ENCODE measurements at places on chromosomes 3 and 15.

- DNase-seq, result no peak
Observed at GRCh38 chr3:158532099-158532734, 38.8 kb upstream of the MLF1 start.

- DNase-seq, result peak; percentile 6
Observed at GRCh38 chr15:31080591-31081014, 20.9 kb downstream of the TRPM1 start.

- DNase-seq, result no peak
Observed at GRCh38 chr3:108064293-108064887, 26.4 kb downstream of the CD47 start.

GRCh38 chr15:52798529-52799101, 8.5 kb upstream of the ONECUT1 start:
- no peak for DNase-seq

DNA sequence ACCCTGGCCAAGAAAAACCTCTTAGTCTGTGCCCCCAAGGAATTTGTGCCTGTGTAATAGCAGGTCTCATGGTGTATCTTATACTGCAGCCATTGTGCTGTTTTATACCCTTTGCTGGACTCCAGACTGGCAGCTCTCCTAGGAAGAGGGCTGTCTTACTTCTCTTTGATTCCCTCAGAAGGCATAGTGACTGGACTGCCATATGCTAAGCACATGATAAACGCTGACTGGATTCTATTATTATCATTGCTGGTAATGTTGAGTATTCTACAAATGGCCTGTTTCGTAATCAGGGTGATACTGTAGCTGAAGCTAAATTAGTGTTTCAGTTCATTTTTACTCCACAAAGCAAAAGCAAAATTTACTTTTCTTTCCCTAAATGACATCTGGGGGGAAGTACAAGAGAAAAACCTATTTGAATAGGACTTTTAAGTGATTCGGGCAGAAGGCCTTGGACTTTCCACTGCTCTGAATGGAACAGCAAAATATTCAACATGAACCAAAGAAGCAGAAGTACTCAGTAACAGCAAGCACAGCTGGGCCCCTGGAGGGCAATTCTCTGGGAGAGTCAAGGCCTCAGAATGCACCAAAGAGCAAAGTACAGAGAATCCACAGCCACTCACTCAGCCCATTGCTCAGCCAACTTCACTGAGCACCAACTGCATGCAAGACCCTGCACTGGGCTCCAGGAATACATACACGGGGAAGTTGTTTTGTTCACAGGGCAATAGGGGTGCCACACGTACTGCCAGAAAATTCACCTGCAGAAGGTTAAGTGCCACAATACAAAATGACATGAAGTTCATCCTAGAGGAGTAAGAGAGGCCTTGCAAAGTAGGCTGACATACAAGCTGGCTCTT, 7.9 kb upstream of the BCL2A1 start:
- DNase-seq, result no peak

DNA sequence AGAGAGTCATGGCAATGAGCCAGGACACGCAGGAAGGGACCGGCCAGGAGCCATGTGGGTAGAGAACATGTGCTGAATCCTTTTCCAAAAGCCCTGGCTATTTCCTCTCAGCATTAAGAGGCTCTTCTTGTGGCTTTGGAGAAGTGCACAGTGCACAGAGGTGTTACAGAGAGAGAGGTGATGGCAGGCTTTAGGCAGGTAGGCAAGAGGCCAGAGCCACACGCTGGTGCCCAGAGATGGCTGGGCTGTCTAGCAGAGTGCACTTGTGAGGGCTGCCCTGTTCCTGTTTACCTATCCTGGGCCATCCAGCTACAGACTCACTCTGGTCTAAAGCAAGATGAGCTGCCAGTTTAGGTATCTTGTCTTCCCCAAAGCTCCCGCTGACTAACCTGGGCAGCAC, 402.6 kb downstream of the OCA2 start:
- no peak for DNase-seq

DNA sequence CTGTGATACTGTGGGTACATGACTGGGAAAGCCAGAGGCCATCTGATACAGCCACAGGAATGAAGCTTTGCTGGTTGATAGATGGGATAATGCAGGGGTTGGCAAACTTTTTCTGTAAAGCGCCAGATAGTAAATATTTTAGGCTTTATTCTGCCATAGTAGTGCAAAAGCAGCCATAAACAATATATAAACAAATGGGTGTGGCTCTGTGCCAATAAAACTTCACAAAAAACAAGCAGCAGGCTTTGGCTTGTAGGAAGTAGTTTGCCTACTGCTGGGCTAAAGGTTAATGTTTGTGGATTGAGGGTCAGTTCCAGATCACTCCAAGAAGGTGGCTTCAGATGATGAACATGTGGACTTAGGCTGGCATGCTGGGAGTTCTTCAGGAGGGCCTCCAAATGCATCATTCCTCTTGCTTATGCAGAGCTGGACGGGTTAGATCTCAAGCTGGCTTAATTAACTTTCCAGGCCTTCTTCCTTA, 305.7 kb downstream of the RPLP1 start:
- no peak for DNase-seq

DNA sequence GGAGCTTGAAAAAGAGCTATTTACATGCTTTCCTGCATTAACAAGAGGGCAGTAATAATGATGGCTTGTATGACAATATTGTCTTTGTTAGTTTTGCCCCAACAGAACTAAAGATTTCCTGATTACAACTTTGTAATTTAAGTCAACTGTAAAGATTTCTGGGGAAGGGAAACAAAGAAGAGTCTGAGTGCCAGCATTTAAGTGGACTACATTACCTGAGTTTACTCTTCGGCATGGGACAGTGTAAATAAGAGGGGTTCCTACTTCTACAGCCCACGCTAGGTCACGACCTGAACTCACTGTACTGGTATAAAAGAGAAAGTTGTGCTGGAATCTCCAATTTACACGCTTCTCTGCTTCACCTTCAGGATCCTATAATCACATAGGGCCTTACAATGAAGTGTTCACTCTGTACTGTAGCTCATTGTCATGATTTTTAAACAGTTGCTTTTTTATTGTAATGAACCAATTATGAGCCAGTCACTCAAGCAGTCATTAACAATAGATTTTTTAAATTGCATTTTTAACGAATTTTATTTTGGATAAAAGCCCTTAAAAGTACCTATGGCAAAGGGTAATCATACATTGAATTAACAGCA, 39.6 kb downstream of the DPH6 start:
- no peak for DNase-seq

DNA sequence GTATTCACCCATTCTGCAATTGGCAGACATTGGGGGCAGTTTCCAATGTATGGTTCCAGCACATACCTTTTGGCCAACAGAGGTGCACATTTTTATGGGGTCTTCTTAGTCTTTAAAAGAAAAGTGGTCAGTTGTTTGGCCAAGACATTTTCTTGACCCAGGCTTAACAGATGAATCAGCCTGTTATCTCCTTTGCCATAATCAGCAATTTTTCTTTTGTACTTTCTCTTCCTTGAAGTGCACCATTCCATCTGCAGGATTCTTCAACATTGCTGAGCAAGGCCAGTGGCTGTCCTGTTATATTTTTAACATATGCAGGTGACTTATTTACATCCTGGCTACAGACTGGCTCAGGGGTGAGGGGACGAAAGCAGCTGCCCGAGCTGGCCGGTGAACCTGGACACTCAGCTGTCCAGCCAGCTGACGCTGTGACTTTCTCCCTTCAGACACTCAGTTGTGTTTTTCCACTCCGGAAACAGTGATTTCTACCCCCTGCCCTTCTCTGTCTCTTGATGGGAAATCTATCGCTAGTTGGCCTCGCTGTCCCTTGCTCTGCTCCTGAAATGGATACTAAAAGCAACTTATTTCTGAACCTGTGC, 96.5 kb upstream of the TNFAIP8L3 start:
- no peak for DNase-seq

DNA sequence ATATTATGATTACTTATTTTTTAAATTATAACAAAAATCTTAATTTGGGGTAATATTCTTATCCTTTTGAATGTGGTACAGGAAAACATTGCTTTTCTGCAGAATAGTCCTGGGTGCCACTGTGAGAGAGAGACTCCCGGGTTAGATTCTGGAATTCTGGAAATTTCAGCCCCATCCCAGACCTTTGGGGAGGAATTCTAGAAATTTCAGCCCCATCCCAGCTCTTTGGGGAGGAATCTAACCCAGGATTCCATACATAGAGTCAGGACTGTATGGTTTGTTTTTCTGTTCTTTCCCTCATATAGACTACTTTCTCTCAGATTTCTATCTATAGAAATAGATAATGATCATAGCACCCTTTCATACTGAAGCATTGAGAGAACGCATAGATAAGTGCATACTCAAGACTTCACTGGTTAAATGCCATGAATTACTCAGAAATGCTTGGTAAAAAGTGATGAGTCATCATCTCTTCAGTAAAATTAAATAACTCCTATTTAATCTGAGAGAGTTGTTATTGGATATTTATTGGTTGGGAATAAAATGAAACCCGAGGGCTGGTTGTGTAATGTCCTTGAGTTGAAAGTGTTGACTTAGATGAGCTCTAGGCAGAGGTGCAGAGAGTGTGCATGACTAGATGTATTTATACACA, 8.3 kb downstream of the EIF2AK4 start:
- no peak for DNase-seq

- DNase-seq, result no peak
Observed at GRCh38 chr3:134563601-134564000, 77.7 kb downstream of the CEP63 start.

- DNase-seq, result no peak
Observed at GRCh38 chr3:146421819-146422759, 47.3 kb downstream of the PLSCR2 start.

DNA sequence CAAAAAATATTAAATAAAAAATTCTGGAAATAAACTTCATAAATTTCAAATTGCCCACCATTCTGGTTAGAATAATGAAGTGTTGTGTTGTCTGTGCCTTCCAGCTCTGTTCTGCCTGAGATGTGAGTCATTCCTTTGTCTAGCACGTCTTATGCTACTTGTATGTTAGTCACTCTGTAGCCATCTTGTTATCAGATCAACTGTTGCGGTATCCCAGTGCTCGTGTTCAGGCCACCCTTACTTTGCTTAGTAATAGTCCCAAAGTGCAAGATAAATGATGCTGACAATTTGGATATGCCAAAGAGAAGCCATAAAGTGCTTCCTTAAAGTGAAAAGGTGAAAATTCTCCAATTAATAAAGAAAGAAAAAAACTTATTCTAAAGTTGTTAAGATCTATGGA, 527.5 kb downstream of the NAALADL2 start:
- DNase-seq, result no peak

GRCh38 chr15:86384186-86384585, 304.5 kb downstream of the AGBL1 start:
- DNase-seq, result no peak

DNA sequence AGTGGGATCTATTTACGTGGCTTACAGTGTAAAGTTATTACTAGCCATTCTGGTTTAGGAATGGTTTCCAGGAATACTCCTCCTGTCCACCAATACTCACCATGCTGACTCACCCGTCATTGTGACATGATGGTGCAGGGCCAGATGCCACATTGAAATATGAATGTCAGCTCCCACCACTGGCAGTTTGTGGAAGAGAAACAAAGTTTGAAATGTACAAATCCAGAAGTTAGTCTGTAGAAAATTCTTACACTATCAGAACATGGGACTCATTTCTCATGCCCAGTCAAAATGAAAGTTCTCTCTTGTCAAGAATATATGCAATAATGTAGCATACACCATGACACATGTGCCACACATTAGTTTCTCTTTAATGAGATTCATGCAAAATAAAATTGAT, 14.4 kb upstream of the TSPAN3 start:
- no peak for DNase-seq

- DNase-seq, result no peak
Observed at GRCh38 chr15:100170291-100171210, 171.2 kb downstream of the ADAMTS17 start.

DNA sequence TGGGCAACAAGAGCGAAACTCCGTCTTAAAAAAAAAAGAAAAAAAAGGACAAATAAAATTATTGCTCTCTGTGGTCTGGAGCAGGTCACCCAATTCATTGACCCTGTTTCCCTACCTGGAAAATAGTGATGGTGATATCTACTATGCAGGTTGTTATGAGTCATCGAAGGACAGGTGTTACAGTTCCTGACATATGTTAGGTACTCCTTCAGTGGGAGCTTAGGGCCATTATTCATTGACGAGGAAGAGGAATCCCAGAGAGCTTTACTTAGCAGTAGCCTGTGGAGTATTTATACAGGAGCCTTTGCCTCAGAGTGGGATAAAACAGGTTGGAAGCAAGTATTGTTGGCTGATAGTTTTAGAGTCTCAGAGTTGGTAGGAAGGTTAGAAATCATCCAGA, 74.5 kb downstream of the SLC7A14 start:
- no peak for DNase-seq
